D721Med (cell line): ENCODE measurements at places on chromosomes 1 and 21.

DNA sequence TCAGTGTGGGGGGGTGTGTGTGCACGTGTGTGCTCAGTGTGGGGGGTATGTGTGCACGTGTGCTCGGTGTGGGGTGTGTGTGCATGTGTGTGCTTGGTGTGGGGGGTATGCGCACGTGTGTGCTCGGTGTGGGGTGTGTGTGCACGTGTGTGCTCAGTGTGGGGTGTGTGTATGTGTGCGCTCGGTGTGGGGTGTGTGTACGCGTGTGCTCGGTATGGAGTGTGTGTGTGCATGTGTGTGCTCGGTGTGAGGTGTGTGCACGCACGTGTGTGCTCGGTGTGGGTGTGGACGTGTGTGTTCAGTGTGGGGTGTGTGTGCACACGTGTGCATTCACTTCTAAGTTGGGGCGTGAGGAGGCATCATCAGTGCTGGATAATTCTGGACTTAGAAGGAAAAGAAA is 77.9 kb downstream of the PRDM16 start:
- no peak for DNase-seq

DNA sequence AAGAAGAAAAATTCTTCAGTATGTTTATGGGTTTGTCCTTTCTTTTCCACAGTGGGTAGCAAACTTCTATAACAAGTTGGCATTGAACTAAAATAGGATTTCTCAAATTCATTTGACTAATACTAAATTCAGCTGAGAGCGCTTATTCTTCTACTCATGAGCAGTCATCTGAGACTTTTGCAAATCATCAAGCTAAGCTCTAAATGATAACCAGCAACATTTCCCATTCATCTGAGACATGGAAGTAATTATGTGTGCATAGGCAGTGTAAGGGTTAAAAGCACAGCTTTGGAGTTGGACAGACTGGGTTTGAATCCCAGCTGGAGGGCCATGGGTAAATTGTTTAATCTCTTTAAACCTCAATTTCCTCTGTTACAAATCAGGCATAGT is 18.3 kb upstream of the CNR2 start:
- DNase-seq: no peak

DNA sequence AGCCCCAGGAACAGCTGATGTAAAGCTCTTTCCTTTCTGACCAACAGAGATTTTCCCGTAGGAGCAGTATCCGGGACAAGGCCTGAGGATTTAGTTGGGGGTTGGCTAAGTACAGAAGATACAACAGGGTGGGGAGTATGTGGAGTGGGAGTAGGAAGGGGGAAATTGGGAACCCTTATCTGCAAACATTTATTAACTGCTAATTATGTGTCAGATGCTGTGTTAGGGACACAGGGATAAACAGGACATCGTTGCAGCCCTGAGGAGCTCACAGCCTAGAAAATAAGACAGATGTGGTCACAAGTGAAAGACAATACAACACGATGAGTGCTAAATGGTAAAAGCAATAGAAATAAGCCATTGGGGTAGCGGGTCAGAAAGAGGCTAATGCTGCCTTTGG is 12.0 kb downstream of the CD84 start:
- DNase-seq: no peak

DNA sequence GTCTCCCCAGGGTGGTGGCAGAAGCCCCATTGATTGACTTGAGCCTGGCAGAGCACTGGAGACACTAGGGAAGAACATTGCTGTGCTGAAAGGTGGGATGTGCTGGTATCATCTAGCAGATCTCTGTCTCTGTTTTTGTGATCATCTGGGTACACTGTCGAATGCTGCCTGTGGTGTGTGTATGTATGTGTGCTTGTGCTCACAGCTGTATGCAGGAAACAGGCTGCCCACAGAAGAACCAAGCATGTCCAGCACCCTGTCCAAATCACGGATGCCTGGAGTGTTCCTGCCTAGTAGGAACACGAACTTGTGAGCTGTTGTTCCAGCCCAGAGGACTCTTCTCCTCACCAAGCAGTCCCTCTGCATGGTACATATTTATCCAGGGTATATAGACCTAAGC is 1.5 kb downstream of the BRINP2 start:
- no peak for DNase-seq

DNA sequence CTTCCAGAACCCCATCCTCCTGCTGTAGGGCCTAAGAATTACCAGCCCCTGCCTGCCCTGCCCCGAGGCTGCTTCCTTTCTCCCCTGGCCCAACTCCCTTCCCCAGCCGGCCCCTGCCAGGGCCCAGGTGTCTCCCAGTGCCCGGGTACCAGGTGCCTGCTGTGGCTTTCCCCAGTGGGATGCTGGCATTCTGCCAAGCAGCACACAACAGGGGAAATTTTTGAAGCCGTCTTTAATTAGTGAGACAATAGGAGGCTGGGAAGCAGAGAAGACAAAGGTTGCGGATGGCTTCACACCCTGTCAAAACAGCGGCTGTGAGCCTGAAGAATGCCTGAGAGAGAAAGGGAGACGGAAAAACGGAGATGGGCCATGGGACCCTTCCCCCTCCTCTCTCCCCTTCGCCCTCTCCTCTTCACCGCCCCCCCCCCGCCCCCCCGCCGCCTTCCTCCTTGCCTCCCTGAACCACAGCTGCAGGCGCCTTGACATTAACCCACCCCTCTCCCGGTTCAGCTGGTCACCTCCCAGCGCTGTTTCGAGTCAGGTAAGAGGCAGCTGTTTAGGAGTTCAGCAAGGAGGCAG is 33.6 kb downstream of the LRRN2 start:
- DNase-seq: no peak
